ENCODE measurements at places on chromosomes 11 and 22. TPM values are rescaled to one million over a fixed set of nuclear protein-coding genes. Genes with fewer than 3 reads are reported as not detected.
A peak's percentile ranks its signal among the peaks of the same experiment; 100 is the strongest.

The NCR3LG1 gene
- 1.8 TPM for total RNA-seq

The SCGB1D2 gene
- not detected for total RNA-seq

The NKAPD1 gene
- total RNA-seq, result 17.7 TPM

The TYR gene
- total RNA-seq, result not detected

DNA sequence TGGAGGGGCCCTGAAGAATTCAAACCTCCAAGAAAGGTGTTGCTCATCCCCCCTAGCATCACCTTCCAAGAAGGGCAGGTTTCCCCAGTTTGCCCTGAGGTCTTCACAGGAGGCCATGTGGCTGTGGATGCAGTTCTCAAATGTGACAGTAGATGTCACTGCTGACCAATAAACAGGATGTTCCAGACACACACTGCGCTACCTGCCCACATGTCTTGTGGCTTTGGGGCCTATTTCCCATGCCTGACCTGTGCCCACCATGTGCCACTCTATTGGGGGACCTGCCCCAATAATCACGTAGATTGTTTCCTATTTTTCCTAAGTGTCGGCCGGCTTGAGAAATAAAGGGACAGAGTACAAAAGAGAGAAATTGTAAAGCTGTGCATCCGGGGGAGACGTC lies 4.5 kb downstream of the GSTT2 start:
- peak; percentile 23 for DNase-seq
- H3K27me3 ChIP-seq, result no peaks in the 10 kb centered on the region
- no peak overlapping the region for H3K27ac ChIP-seq
- no peak overlapping the region for H3K4me3 ChIP-seq

GRCh38 chr22:39242595-39243438 lies 2.0 kb downstream of the PDGFB start:
- DNase-seq, result peak; percentile 33
- H3K36me3 ChIP-seq, result no peaks in the 10 kb centered on the region
- peaks cover 71% of the 10 kb centered on the region for H3K4me1 ChIP-seq
- H3K4me3 ChIP-seq, result peak overlapping the region; percentile 76
- peaks cover 13% of the 10 kb centered on the region for H3K27me3 ChIP-seq
- peak overlapping the region; percentile 32 for H3K27ac ChIP-seq

Data from T-cell (primary cell).